ENCODE measurements at places on chromosomes 12 and 14. TPM values are rescaled to one million over a fixed set of nuclear protein-coding genes. Genes with fewer than 3 reads are reported as not detected.

Gene JPH4
- 2.7 TPM for total RNA-seq

Gene RIPK3
- 4.4 TPM for total RNA-seq

Gene MAP3K9
- total RNA-seq, result 2.7 TPM

Gene CFAP54
- 6.8 TPM for total RNA-seq

Gene METTL25
- total RNA-seq, result 65.6 TPM

Gene FZD10
- total RNA-seq, result 3.5 TPM

Gene ANO4
- total RNA-seq, result 3.5 TPM

Gene RHOJ
- 36.9 TPM for total RNA-seq

Gene ARF3
- total RNA-seq, result 25.1 TPM

Gene BCL2L14
- total RNA-seq, result 3.4 TPM

Gene ARHGAP9
- total RNA-seq, result 2.9 TPM

- no peak for DNase-seq
Observed at GRCh38 chr14:106657460-106657859, 1131.1 kb downstream of the TMEM121 start.

- DNase-seq, result no peak
Observed at GRCh38 chr12:122116707-122117535, 38.4 kb downstream of the MLXIP start.

GRCh38 chr12:85733221-85733840, 102.9 kb downstream of the RASSF9 start:
- no peak for DNase-seq

DNA sequence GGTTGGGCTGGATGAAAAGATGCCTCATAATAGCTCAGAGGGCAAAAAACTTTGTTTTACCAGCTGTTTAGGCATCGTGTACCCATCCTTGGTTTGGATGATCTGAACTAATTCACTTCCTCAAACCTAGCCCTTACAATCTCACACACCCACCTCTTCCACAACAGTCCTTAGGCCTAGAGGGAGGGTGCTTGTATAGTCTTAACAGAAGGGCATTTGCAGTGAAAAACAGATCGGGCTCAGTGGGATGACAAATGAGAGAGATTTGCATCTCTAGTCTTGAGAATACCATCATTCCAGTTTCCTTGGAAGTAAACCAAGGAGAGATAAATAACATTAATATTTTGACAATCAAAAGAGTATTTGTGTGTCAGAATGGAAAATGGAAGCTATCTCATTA, 11.0 kb downstream of the SLCO1A2 start:
- no peak for DNase-seq

GRCh38 chr12:62196146-62196545, 64.1 kb upstream of the USP15 start:
- no peak for DNase-seq

GRCh38 chr12:116571089-116571488, 11.9 kb downstream of the MAP1LC3B2 start:
- DNase-seq, result no peak

GRCh38 chr14:76067536-76067935, 82.0 kb downstream of the IFT43 start:
- no peak for DNase-seq

DNA sequence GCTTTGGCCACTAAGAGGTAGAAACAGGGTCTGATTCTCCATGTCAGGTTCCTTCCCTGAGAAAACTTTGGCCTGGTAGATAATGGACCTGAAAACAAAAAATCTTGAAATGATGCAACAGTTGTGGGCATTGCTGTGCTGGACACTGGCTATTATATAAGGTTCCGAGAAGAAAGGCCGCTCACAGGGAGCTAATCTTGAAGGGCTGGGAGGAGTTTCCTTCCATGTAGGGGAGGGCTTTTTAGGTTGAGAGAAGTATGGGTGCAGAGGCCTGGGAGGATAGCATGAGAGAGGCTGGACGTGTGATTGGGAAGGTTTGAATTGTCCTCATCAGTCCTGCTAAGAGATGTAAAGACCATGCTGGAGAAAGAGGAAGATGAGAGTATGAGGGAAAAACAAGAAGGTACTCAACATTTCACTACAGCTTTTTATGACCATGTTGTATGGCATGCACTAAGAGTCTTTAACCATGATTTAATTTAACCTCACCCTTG, 11.6 kb downstream of the LRRK2 start:
- no peak for DNase-seq

GRCh38 chr12:122884860-122885259, 11.1 kb downstream of the VPS37B start:
- no peak for DNase-seq

GRCh38 chr12:103503546-103504480, 8.0 kb upstream of the C12orf42 start:
- DNase-seq, result no peak

- DNase-seq, result no peak
Observed at GRCh38 chr12:47754126-47754525, 4.6 kb downstream of the RAPGEF3 start.

GRCh38 chr14:84674636-84675035, 855.3 kb upstream of the FLRT2 start:
- no peak for DNase-seq

DNA sequence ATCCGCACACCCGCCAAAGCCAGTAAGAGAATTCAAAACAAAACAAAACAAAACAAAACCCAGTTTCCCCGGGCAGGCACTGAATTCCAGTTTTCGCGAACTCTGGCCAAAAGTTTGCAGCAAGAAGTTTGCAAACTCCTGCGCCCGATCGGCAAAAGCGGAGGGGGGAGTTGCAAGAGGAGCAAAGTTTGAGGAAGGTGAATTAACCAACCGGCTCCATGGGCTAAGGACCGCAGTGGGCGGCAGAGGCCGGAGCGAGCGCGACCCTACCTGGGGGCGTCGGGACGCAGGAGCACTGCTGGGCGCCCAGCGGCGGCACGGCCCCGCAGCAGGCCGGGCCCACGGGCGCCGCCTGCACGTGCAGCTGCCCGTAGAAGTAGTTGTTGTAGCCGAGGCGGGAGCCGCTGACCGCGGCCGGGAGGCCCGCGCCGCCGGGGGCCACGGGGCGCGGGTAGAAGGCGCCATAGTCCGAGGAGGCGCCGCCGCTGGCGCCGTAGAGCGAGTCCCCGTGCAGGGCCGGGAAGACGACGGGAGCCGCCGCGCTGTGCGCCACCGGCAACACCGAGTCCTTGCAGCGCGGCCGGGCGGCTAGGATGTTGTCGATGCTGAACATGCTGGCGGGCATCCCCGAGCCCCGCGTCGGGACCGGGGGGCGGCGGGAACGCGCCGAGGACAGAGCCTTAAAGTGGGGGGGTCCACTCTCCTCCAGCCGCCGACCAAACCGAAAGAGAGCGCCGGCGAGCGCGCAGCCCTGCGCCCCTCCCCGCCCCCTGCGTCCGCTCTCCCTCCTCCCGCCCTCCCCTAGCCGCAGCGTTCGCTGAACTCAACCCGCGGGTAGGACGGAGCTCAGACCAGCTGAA, at the start of gene GSC:
GSC (minus strand) TSS at position 723 of the 860 bp plus-strand sequence; CDS start at position 625, 98 bp downstream.
- DNase-seq, result no peak

DNA sequence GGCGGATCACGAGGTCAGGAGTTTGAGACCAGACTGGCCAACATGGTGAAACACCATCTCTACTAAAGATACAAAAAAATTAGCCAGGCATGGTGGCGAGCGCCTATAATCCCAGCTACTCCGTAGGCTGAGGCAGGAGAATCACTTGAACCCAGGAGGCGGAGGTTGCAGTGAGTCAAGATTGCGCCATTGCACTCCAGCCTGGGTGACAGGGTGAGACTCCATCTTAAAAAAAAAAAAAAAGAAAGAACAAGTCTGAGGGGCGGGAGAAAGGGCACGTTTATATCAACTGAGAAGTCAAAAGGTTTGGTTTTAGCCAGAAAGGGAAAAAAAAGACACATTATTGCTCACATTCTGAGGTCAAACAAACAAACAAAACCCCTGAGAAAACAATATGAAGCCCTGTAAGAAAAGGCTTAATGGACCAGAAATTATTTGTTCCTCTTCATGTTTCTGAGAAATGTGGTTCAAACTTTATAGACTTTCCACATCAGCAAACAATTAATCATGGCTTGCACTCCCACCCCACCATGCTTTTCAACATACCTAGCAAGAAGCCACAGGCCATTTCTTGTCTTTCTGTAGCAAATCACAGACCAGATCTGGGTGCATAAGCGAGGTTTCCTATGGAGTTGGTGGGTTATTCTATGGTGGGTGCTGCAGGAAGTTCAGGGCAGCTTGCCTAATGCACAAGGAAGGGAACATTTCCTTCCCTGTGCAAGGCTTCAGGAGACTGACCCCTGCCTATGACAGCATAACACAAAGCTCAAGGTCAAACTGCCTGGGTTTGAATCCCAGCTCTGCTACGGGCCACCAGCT, 80.1 kb downstream of the SSPN start:
- no peak for DNase-seq

DNA sequence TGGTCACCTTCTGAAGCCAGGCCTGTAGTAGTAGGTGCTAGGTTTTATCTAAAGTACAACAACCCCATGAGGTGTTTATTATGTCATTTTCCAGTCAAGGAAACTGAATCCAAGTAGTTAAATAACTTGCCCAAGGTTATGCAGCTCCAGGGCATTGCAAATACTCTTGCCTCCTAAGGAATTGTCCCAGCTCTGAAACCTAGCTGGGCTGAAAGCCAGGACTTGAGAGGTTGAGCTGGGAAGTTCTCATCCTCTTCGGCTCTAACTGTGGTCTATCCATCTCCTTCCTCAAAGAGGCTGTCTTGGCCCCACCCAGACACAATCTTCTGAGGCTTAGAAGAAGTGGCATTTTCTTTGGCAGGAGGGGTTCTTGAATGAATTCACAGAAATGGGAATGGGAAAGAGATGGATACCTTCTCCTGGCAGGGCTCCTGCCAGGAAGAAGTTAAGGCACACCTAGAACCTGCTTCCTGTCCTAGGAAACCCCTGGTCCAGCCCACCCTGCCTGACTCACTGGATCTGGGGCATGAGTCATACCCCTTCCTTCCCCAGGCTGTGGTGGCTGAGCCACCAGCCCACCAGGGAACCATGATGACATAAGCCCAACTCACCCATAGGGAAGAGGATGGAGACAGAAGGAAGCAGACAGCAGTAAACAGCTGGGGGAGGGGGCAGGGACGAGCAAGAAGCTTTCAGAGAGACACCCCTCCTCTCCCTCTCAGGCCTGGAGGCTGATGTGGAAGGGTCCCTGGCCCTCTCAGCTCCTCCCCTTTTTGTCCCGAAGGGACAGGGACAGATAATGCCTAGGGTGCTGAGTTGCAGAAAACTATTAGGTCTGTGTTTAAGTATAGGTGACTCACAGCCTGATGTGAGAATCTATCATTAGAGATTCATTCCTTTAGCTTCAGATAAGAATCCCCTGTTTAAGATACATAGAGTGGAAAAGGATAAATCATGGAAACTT, 2.1 kb upstream of the PLEK2 start:
- DNase-seq, result no peak

- DNase-seq, result no peak
Observed at GRCh38 chr12:53381731-53382630, 2.0 kb downstream of the SP1 start.

- DNase-seq, result no peak
Observed at GRCh38 chr12:26460361-26460760, 265.0 kb downstream of the SSPN start.

DNA sequence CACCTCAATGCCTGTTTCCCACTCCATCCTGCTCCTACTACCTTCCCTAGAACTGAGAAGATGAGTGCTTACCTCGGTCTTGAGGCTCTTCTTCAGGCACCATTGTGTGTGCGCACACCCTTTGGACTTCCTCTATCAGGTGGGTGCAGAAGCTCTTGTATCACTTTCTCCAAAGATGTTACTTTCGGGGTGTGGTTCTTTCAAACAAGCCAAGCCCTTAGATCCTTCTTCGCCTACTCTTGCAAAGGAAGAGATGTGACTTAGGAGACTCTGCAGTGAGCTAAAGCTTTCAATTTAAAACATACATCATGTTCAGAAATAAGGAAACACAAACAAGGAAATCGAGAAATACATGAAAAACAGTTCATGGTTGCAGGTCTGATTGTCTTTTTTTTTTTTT, at the start of gene CLEC4C:
CLEC4C (minus strand) TSS at position 130 of the 400 bp plus-strand sequence; CDS start at position 103, 27 bp downstream.
- DNase-seq, result no peak

DNA sequence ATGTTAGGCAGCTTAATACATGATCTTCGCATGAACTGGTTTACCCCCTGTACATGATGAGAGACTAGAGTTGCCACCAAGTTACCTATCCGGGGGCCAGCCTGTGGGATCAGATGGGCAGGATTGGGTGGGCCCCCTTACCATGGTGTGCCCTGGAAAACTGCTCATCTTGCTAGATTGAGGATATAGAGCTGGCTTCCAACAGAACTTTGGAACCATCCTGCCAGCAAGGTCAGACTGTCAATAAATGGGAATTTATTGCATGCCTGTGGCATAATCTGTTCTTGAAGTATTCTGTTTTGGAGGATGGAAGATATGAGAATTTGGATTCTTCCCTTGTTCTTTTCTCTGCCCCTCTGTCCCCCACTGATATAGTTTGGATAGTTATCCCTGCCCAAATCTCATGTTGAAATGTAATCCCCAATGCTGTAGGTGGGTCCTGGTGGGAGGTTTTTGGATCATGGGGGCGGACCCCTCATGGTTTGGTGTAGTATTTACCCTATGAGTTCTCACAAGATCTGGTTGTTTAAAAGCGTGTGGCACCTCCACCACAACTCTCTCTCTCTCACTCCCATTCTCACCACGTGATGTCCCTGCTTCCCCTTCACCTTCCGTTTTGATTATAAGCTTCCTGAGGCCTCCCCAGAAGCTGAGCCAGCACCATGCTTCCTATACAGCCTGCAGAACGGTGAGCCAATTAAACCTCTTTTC, 3.7 kb upstream of the TM9SF1 start:
- no peak for DNase-seq

DNA sequence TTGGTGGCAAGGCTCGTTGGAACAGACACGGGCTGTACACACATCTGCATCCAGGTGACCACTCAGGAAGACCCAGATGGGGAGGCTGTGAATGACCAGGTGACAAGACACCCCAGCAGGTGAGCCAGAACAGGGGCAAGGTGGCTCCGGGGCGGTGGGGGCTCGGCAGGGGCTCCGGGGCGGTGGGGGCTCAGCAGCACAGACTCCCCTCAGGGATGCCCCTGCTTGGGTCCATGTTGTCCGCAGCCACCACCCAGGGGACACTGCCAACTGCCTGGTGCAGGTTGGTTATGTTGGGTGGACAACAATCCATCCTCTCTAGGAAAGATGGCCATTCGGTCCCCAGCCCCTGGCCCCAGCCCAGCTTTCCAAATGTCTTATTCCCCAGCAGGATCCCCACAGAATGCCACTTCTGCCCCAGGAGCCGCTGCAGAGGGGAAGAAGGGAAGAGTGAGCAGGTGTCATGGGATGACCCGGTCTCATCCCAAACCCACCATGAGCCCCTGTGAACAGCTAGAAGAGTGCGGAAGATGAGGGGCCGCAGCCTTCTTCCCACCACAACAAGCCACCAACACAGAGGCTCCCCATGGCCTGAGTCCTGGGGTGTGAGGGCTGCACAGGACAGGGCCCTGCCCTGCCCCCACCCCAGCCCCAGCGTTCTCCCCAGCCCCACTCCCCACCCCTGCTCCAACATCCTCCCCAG, 31.4 kb upstream of the C14orf180 start:
- DNase-seq, result no peak

- no peak for DNase-seq
Observed at GRCh38 chr12:117236456-117237001, 46.3 kb upstream of the FBXO21 start.

DNA sequence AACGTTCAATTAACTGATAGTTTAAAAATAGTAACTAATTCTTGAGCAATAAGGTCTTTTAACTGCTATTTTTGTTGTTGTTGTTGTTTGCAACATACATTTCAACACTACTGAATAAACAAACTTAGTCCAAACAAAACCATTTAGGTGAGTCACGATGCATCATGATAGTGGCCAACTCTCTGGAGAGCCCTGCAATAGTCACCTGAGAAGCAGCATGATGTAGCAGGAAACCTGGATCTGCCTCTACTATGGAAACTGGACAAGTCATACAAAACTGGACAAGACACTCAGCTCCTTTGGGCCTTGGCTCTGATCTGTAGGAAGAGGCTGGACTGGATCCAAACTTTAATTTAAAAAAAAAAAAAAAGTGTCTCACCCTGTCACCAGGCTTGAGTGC, 117.3 kb downstream of the MED13L start:
- DNase-seq, result no peak

Measured in urinary bladder (tissue), 4 donors.